ENCODE measurements at places on chromosomes 5 and 9.

- peak; percentile 59 for DNase-seq
Measured at GRCh38 chr5:132500931-132501628, 10.5 kb upstream of the IRF1 start.

DNA sequence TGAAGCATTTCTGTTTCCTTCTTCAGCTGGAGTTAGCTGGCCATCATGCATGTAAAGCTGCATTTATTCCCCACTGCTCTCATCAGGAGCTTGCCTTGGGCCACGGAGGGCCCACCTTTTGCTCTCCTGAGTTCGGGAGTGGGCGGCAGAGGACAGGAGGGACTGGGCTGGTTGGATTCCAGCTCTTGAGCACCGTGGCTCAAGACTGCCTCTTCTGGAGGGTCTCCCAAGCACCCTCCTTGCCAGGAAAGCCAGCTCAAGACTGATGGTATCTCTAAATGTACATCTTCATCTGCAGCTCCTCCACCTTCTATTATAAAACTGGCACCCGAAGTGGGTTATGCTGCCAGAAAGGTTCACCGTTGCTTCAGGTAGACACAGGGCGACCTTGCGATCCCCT lies 399.6 kb upstream of the IRX1 start:
- DNase-seq, result no peak

DNA sequence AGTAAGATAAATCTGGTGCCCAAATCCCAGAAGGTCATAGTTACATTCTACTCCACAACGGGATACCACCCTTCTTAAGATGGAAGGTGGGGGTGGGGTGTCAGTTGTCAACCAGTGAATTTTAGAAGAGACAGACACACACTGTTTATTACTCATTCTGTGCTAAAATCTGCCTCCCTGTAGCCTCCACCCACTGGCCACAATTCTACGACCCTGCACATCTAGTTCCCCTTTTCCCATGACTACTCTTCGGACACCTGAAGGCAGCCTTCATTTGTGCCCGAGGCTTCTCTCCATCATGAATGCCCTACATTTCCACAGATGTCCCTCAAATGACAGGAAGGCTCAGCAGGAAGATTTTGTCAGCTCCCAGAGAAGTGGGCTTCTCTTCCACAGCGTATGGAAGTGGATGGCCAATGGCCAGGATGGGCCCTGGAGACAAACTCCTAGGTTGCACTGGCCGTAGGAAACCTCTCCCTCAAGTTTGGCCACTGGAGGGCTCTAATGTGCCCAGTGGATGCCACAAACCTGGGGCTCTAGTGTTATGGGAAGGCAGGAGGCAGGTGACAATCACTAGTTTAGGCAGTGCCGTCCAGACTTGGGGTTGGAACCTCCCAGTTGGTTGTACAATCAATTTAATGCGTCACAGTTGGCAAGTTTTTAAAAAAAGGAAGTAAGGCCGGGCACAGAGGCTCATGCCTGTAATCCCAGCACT lies 46.6 kb downstream of the PTPN3 start:
- DNase-seq, result no peak

DNA sequence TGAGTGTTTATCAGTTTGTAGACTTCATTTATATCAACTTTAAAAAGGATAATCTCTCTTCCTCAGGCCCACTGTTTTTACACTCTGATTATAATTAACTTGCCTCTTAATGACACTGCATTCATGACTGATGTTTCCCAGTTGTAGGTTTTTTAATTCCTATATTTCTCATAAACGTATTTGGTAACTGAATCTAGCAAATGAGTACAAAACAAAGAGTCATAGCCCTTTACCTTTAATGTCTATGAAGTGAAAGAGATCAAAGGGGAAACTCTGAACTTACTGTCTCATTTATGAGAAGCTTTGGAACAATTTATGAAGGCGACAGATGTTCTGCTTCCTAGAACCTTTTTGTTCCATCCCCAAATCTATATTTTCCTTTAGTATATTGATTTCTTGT lies 56.6 kb upstream of the ABCA1 start:
- no peak for DNase-seq

- no peak for DNase-seq
Measured at GRCh38 chr9:12954441-12954840, 179.6 kb downstream of the LURAP1L start.

DNA sequence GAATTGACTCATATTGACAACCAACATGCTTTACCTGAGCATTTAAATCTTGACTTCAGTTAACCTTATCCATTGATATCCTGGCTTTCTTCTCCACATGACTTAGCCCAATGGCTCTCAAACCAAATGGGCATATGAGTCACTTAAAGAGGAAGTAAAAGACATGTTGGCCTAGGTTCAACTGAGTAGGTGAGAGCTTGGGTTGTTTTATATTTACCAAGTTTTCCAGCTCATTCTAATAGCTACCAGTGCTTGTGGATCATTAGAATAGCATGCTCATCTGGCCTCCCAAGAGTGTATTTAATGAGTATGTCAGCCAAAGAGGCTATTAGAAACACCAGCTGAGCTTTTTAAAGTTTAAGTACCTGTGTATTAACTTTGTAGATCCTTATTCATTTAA lies 1049.0 kb downstream of the PTPRD start:
- DNase-seq, result no peak

DNA sequence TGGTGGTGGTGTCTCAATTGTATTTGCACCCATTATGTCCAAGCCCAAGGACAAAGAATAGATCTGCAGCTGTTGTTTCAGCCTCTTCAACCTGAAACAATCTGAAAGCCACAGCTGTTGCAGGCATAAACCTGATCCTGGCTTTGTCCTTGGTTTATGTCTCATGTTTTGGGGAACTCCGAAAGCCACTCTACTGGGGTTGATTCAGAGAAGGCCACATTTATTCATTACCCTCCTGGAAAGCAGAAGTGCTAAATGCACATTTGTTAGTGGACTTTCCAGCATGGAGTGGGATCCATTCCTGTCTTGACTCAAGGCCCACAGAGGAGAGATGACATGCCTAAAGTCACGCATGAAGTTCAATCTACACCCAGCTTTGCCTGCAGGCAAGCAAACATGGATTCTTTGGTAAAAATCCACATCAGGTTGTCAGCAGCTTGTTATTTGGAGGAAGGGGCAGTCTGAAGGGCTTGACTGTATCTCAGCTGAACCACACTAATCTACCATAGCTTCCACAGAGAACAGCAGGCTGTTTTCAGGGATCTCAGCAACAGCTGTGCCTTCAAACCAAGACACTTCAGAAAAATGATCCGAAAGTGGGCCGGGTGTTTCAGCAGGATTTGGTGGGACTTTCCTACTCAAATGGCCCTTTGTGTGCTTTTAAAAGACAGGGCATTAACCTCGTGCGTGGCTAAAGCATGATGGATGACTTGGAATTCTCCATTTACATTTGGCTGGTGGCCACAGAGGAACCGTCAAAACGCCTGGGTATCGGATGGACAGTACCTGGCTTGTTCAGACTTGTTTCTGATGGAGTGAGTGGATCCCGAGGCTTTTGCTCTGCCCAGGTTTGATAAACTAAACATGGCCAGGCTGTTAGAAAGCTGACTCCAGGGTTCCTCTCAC lies 36.2 kb upstream of the ADAM19 start:
- no peak for DNase-seq

DNA sequence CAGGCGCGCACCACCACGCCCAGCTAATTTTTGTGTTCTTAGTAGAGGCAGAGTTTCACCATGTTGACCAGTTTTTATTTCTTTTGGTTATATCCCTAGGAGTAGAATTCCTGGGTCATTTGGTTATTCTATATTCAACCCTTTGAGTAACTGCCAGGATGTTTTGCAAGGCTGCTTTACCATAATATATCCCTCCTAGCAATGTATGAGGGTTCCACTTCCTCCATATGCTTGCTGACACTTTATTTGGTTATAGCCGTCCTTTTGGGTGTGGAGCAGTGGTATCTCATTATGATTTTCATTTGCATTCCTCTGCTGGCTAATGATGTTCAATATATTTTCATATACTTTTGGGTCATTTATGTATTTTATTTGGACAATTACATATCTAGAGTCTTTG lies 81.2 kb downstream of the RAB24 start:
- no peak for DNase-seq

- DNase-seq, result no peak
Measured at GRCh38 chr9:35603506-35603985, 1.5 kb upstream of the TESK1 start.

DNA sequence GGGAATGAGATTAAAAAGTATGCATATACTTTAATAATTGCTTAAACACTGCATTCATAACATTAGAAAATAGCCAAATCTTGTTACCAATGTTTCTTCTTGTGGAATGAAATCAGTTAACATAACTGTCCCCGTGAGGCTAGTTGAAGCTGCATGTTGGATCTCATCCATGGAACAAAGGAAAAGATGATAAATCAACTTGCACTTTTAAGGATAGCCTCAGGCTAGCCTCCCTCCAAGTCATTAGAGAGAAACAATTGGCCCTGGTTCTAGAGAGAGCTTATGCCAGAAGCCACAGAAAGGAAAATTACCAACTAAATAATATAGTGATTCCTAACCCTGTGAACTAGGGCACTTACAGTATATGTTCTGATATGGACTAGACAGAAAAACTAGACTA lies 66.9 kb downstream of the GRIN3A start:
- no peak for DNase-seq

Measured in stimulated activated CD8-positive, alpha-beta memory T cell treated with anti-CD3 and anti-CD28 coated beads, Interleukin-4, amount 100 ng/mL, for 1 hour (primary cell).